SK-N-MC (cell line): ENCODE measurements at places on chromosomes 2 and 18.
A peak's percentile ranks its signal among the peaks of the same experiment; 100 is the strongest.

DNA sequence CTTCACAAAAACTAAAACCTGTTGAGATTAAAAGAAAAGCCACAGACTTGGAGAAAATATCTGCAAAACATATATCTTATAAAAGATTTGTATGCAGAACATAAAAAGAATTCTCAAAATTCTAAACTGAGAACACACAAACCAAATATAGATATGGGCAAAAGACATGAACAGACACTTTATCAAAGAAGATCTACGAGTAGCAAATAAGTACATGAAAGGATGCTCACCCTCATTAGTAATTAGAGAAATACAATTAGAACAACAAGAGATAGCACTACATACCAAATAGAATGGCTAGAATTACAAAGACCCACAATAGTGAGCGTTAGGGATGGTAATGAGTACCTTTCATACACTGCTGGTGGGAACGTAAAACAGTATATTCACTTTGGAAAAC lies 63.9 kb upstream of the ZNF397 start:
- DNase-seq, result no peak

GRCh38 chr2:179711375-179711774 lies 150.0 kb downstream of the ZNF385B start:
- no peak for DNase-seq

DNA sequence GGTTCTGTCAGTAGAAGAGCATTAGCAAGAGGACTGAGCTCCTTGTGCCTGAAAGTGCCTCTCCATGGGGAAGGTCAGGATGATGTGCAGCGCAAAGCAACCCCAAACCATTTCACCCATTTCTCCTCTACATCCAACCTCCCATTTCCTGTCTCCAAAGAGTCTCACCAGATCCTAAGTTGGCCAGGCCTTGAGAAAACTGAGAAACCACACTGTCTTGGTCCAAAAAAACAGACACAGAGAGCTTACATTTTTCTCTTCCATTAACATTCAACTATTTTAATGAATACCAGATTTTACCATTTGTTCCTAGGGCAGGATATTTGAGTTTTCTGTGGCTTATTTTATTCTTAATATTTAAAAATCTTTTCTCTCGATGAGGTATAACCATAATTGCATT lies 195.0 kb downstream of the EPHA4 start:
- peak; percentile 10 for DNase-seq

DNA sequence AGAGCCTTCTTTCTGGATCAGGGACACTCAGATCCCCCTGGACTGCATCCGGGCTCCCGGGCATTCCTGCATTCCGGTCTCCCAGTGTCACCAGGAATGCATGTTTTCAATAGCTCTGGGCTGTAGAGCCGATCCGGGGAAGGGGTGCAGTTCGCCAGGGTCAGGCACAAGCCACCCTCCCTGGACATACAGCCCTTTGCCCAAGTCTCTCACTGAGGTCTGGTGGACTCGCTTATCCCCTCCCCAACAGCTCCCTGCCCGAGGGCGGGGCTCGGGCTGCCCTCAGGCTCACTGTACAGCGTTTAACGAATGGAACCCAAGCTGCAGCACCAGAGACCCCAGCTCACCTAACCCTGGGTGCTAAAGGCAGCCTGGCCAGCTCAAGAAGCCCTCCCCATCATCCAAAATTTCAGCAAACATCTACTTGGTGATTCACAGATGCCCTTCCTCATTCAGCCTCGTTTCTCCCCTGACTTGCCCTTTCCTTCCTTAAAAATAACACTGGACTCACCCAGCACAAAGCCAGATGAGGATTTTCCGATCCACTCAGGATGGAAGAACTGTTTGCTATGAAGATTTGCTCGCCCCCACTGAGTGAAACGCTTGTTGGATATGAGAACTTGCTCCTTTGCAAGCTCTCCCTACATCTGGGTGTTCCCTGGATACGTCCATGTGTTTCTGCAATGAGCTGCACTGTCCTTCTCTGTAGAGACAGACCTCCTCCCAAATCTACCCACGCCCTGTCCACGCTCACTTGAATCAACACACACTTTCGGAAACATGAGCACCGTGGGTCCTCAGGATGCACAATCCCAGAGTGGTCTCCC lies 58.1 kb downstream of the PXDN start:
- no peak for DNase-seq

GRCh38 chr2:196742685-196743084 lies 56.8 kb downstream of the GTF3C3 start:
- DNase-seq, result no peak

- no peak for DNase-seq
Measured at GRCh38 chr18:71405169-71405809, 1116.4 kb downstream of the SOCS6 start.

DNA sequence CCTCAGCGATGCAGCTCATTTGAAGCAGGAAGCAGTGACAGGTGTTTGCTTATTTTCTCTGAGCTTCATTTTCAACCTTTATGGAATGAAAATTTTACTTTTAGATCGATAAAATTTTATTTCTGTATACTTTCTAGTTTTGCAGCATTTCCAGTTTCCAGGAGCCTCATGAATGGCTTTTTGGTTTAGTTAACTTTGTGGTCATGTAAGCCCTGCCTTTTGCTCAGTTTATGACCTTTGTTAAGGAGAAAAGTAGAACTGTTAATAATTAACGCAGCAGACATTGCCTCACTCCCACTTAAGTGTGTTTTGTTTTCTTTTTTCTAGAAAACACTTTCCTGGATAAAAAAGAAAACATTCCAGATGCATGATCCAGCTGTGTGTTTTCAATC lies 4.4 kb upstream of the FARP2 start:
- DNase-seq, result no peak

- no peak for DNase-seq
Measured at GRCh38 chr18:11021477-11021876, 127.9 kb downstream of the PIEZO2 start.

DNA sequence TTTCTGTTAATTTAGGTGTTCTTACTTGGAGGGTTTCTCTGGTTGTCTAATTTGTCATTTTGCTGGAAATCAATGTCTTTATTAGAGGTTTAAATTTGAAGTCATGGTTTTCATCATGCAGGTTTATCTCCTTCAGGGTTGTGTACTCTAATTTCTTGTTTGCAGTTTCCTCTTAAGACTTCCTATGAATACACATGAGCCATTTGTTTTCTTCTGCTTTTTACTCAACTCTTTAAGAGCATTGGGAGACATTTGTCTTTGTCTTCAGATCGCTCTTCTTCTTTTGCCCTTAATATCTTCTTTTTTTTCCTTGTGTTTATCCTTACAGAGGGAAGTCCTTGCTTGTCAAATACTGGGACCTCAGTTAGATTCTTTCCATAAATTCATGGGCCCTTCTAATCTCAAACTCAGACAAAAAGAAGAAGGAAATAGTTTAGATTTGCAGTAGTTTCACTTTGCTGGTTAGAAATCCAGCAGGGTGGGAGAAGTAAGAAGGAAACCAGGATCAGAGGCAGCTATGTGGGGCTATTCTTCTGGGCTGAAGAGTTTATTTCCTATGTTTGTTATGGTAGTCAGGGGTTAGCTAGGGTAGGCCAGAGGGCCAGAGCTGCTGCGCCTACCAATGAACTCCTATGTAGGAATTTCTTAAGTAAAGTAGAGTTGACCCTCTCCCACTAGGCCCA lies 176.6 kb downstream of the DYSF start:
- no peak for DNase-seq

DNA sequence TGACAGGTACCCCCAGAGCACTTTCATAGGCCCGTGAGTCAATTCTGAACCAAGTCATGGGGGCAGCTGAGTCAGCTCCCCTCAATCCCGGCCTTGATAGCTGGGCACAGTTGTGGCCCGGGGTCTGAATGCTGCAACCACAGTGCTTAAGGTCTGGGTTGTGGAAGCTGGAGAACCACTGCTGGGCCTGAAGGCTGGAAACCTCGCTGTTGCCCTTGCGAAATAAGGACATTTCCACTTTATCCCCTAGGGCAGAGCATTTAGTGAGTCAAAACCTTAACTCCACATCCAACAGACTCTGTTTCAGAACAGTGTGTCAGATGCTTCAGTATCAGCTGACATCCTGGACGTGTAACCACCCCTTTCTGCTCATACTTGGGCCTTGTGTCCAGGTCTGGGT lies 58.6 kb downstream of the SP110 start:
- DNase-seq, result no peak

GRCh38 chr18:36613069-36613468 lies 215.7 kb downstream of the TPGS2 start:
- DNase-seq, result no peak

GRCh38 chr2:178912416-178913048 lies 105.3 kb upstream of the TTN start:
- DNase-seq, result no peak
